ENCODE measurements at places on chromosomes 2 and 18.

GRCh38 chr2:120300385-120300784 is 45.6 kb upstream of the INHBB start:
- DNase-seq: no peak

- peak; percentile 89 for DNase-seq
These were observed 228.7 kb upstream of the SIX2 start for GRCh38 chr2:45237850-45238542.

DNA sequence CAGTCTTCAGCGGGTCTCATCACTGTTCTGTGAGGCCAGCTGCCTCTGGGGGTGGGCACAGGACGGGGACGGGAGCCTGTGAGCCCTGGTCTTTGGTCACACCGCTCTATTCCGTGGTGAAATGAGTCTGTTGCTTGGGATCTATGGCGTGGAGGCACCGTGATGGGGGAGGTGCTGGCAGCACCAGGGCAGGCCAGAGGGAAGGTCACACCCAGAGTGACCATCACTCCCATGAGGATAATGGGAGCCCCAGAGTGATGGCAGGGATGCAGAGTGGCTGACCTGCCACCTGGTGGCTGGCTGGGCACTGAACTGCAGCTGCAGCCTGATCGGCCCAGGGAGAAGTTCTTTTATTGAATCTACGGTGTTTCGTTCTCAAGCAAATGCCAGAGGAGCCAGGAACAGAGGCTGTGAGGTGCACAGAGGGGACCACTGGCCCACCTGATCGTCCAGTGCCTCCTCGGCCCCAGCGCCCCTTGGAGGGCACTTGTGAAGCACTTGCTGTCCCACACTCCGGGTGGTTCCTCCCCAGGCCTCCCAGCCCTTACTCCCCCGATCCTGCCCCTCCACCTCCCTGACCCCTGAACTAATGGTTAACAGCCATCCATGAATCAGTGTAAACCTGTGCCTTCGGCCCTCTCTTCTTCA is 17.9 kb downstream of the KCNIP3 start:
- DNase-seq: peak; percentile 62

DNA sequence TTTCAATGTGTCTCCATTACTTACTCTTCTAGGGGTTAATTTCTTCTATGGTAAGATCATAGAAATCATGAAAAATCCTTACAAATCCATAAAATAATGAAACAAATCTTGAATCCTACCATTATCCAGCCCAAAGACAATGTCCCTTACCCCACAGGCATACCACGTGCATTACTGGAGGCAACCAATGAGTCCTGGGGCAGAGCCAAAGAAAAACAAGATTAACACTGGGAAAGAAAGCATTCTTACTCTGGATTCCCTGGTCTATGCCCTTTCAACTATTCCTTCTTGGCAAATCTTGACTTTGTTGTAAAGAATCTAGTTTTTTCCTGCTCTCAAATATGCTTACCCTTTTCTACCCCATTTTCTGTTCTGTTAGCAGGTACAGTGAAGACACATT is 3.1 kb upstream of the GALNT1 start:
- DNase-seq: no peak

DNA sequence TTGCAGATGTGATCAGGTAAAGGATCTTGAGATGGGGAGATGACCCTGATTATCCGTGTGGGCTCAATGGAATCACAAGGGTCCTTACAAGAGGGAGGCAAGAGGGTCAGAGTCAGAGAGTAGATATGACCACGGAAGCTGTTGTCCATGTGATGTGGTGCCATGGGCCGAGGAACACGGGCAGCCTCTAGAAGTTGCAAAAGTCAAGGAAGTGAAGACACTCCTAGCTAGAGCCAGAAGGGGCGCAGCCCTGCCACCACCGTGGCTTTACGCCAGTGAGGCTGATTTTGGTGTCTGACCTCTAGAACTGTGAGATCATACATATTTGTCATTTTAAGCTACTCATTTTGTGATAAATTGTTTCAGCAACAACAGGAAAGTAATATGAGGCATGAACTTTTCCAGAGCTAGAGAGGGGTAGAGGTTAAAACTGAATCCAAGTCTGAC is 114.4 kb downstream of the CAPN13 start:
- no peak for DNase-seq

GRCh38 chr18:37451239-37451825 is 114.3 kb downstream of the CELF4 start:
- DNase-seq: no peak

DNA sequence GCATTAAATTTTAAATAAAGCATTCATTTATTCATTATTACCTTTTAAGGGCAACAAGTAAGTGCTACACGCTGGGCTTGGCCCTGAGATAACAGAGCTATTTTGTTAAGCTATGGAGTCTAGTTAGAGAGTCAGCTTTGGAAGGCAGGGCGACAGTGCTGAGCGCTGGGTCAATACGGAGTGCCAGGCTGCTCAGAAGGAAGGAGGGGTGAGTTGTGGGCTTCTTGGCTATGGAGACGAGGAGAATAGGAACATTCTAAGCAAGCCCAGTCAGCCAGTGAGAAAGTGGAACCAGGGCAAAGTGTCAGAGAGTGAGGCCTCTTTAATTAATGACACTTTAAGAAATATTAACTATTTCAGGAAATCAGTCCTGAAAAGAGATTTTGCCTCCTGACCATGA is 288.4 kb downstream of the LRRTM1 start:
- no peak for DNase-seq

- no peak for DNase-seq
These were observed 189.1 kb downstream of the EIPR1 start for GRCh38 chr2:3188405-3188946.

- peak; percentile 21 for DNase-seq
These were observed 66.6 kb downstream of the STPG4 start for GRCh38 chr2:47088371-47089082.

- DNase-seq: peak; percentile 30
These were observed 119.3 kb downstream of the STPG4 start for GRCh38 chr2:47035615-47036488.

DNA sequence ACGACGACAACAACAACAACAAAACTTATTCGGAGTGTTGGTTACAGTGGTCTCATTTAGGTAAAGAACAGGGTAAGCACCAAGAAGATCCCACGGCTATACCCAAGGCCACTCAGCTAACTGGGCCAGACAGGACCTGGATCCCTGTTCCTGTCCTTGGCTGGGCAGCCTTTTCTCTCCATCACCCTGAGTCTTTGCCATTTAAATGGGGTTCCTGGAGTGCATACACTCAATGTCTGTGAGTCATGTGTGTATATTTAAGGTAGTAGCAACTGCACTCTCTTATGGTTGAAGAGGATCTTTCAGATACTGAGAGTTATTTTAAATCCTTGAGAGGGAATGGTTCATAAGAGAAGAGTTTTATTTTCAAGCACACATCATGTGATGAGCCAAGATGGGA is 35.3 kb downstream of the ADCYAP1 start:
- DNase-seq: no peak

DNA sequence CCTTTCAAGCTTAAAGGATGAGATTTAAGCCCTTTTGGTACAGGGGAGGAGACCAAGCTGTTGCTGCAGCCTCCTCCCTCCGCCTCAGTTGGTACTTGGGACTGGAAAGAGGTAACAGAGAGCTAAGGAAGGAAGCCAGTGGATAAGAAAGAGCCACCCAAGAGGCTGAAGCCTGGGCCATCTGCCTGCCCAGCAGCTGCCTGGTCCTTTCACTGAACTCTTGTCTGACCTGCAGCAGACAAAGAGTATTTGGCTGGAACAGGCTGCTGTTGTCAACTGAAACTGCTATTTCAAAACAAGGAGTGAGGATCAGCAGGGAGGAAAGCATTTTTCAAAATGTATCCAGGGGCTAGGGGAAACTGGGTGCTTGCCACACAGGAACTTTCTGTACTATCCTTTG is 30.3 kb downstream of the TNS1 start:
- DNase-seq: no peak

- peak; percentile 51 for DNase-seq
These were observed 10.0 kb downstream of the SLC4A5 start for GRCh38 chr2:74333175-74333574.

DNA sequence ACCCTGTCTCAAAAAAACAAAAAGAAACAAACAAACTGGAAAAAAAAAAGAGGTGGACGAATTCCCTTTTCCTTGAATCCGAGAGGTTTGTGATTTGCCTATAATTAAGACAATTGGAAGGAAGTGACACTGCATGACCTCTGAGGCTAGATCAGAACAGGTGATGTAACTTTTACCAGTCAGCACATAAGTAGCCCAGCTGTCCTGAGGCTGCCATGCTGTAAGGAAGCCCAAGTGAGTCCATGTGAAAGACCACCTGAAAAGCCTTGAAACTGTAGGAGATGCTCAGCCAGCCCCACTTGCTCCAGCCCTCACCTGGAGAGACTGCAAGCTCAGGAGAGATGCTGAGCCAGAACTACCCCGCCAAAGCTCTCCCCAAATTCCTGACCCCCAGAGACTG is 166.8 kb downstream of the TGIF1 start:
- no peak for DNase-seq

GRCh38 chr2:110679337-110679707 is 1.5 kb upstream of the BUB1 start:
- no peak for DNase-seq

GRCh38 chr18:39806525-39806924 is 2148.5 kb upstream of the PIK3C3 start:
- no peak for DNase-seq

- no peak for DNase-seq
These were observed 232.0 kb downstream of the LDLRAD4 start for GRCh38 chr18:13450289-13451212.

GRCh38 chr2:174997110-174997509 is 8.1 kb downstream of the CHN1 start:
- DNase-seq: no peak

DNA sequence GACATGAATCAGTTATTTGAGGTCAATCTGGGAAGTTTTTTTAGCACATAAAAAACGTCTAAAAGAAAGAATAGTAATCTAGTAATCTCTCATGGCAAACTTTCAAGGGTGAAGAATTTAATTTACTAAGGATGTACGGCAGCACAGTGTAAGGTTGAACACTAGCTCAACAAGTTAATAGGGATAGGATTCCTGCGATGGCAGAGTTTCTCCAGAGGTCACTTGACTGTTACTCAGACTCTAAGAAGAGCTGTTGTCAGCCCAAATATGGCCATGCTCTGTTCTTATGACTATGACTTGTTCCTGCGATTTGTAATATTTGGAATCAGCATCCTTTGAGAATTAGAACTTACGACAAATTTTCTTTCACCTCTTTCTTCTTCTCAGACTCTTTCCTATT is 553.3 kb upstream of the TNP1 start:
- DNase-seq: no peak

- no peak for DNase-seq
These were observed 9.2 kb downstream of the EML4 start for GRCh38 chr2:42178335-42178734.

- DNase-seq: no peak
These were observed 165.6 kb downstream of the ACOXL start for GRCh38 chr2:110897966-110898365.

- DNase-seq: no peak
These were observed 122.8 kb downstream of the TMEM18 start for GRCh38 chr2:554444-554843.
